ENCODE measurements at places on chromosomes 11 and 22. TPM values are rescaled to one million over a fixed set of nuclear protein-coding genes. Genes with fewer than 3 reads are reported as not detected.

Gene WT1
- not detected for polyA plus RNA-seq

DNA sequence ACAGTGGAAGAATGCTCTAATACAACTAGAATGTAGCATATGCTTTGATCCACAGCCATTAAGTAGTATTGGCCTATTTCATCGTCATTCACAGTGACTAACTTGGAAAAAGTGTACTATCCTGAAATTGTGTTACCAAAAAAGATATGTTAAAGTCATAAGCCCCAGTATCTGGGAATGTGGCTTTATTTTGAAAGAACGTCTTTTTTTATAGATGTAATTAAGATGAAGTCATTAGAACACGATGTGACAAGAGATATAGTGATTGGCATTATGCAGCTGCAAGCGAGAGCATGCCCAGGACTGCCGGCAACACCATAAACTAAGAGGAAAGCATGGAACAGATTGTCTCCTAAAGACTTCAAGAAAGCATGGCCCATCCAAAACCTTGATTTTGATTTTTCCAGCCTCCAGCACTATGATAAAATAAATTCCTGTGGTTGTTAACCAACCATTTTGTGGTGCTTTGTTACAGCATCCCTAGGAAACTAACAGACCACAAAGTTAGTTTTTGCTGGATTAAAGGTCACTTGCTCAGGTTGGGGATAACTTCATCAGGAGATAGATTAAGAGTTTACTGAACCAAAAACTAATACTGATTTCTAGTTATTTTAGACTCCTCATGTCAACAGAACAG, 870.6 kb upstream of the LRRC4C start:
- DNase-seq, result no peak

Gene IZUMO1R
- polyA plus RNA-seq, result not detected

DNA sequence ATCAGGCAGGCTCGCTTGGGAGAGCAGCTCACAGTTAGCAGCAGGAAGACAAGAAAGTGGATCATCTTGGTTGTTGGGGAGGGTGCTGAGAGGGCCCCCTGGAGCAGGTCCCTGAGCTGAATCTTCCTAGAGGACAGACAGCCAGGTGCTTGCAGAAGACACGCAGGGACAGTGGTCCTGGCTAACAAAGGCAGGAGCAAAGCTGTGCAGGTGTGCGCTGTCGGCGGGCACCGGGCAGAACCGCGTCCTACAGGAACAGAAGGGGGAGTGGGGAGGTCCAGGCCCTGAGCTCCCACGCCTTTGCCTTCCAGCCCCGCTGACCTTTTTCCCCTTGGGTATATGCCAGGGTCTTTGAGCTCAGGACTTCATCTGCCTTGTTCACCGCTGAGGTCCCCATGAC, 30.1 kb upstream of the PARVB start:
- no peak for DNase-seq

- no peak for DNase-seq
Measured at GRCh38 chr11:64263947-64264317, 12.6 kb downstream of the PLCB3 start.

- no peak for DNase-seq
Measured at GRCh38 chr11:50077526-50077925, 44.9 kb downstream of the OR4C45 start.

DNA sequence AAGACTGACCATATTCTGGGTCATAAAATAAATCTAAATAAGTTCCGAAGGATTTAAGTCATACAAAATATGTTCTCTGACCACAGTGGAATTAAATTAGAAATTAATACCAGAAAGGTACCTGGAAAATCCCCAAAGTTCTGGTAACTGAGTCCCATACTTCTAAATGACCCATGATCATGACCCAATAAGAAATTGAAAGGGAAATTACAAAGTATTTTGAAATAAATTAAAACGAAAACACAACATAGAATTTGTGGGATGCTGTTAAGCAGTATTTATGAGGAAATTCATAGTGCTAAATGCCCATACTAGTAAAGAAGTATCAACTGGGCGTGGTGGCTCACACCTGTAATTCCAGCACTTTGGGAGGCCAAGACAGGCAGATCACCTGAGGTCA, 23.4 kb upstream of the IL10RA start:
- no peak for DNase-seq
